Activated CD4-positive, alpha-beta T cell treated with anti-CD3 and anti-CD28 coated beads for 36 hours (primary cell): ENCODE measurements at places on chromosomes 12 and 14. TPM values are rescaled to one million over a fixed set of nuclear protein-coding genes. Genes with fewer than 3 reads are reported as not detected.

The TULP3 gene
- 5.9 TPM for total RNA-seq

The TMEM229B gene
- total RNA-seq = 1.3 TPM

The TIMM9 gene
- 109 TPM for total RNA-seq

The HOXC10 gene
- total RNA-seq = not detected

The SDSL gene
- total RNA-seq = 3.9 TPM

The KRT7 gene
- total RNA-seq = 3.4 TPM

The NRL gene
- 1.5 TPM for total RNA-seq

The RNU4-1 gene
- total RNA-seq = 323 TPM

- DNase-seq = no peak
Measured at GRCh38 chr12:96271469-96272199, 77.5 kb downstream of the ELK3 start.

GRCh38 chr14:104554088-104554607, 25.4 kb upstream of the C14orf180 start:
- DNase-seq = peak; percentile 2

DNA sequence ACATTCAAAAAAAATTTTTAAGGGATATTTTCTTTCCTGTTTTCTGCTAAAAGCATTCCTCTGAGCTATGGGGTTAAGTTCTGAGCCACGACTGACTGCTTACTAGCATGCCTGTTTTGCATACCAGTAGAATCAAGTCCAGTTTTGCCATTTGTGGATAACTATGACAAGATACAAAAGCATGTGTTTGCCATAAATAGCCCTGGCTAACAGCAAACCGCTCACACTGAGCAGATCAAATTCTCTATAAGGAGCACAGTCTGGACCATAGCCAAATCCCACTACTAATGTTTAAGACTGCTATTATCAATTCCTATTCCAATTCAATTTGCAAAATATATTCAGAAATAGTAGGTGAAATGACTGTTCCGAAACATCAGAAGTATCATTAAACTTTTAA, 3.2 kb downstream of the CFL2 start:
- DNase-seq = no peak

GRCh38 chr12:31887109-31887811, 72.0 kb upstream of the RESF1 start:
- DNase-seq = no peak

DNA sequence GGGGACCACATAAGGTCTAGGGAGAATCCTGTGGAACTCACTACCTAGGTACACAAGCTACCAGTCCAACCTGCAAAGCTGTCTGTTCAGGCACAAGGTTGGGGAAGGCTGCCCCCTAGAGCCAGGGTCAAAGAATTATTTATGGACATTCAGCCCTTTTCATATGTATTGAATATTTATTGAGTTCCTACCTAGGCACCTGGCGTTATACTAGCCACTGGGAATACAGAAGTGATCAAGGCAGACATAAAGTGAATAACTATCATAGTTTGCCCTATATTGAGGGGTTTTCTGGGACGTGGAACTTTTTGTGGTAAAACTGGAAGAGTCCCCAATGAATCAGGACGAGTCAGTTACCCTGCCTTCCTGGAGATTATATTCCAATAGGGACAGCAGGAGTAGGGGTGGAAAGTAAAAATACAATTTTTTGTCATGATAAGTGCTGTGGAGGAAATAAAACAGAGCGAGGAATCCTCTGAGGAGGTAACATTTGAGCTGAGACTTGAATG, 5.8 kb upstream of the SLC48A1 start:
- peak; percentile 88 for DNase-seq

GRCh38 chr14:81179631-81180030, 41.1 kb downstream of the GTF2A1 start:
- no peak for DNase-seq

- DNase-seq = no peak
Measured at GRCh38 chr14:86897704-86898513, 1095.1 kb downstream of the GALC start.

DNA sequence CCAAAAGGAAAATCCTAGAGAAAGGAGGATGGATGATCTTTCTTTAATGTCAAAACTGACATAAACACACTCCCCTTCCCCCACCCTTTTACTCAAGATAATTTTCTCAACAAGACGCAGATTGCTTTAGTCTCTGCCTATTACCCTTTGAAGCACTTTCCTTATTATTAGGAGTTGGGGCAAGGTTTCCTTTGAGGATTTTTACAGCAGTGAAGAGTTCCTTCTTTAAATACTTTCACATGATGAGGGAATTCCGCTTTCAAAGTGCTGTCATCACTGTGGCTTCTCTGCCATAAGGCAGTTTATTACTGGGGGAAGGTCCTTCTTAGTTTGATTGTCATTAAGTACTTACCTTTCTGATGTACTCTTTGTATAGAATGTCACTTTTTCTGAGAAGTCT, 172.1 kb downstream of the MSRB3 start:
- DNase-seq = no peak

- no peak for DNase-seq
Measured at GRCh38 chr12:22252057-22252456, 82.5 kb downstream of the ST8SIA1 start.

GRCh38 chr12:94689646-94690036, 39.3 kb upstream of the TMCC3 start:
- DNase-seq = no peak

- no peak for DNase-seq
Measured at GRCh38 chr14:24403294-24403998, 4.6 kb downstream of the NYNRIN start.
